Vagina (tissue), 2 donors: ENCODE measurements at places on chromosomes 6 and 20. TPM values are rescaled to one million over a fixed set of nuclear protein-coding genes. Genes with fewer than 3 reads are reported as not detected.

The IL17A gene
- not detected for total RNA-seq

The RNF182 gene
- 2.2 TPM for total RNA-seq

The DOK5 gene
- total RNA-seq: 2.5 TPM

The BMP7 gene
- 17.2 TPM for total RNA-seq

The MAFB gene
- 80.5 TPM for total RNA-seq

The MUC22 gene
- total RNA-seq: 2.9 TPM

The ADGRF1 gene
- total RNA-seq: 8.3 TPM

The TBXT gene
- total RNA-seq: not detected

The PPP1R3G gene
- total RNA-seq: 4.4 TPM

The PAX1 gene
- total RNA-seq: not detected

The LHFPL5 gene
- not detected for total RNA-seq

The TNXB gene
- total RNA-seq: 207 TPM

The KCNB1 gene
- total RNA-seq: 2.0 TPM

The HLA-DMB gene
- total RNA-seq: 10.3 TPM
